ENCODE measurements at places on chromosomes 4 and X.

- no peak for DNase-seq
Measured at GRCh38 chrX:105869701-105870100, 47.4 kb downstream of the NRK start.

GRCh38 chrX:153628129-153628528 lies 18.9 kb upstream of the DUSP9 start:
- no peak for DNase-seq

DNA sequence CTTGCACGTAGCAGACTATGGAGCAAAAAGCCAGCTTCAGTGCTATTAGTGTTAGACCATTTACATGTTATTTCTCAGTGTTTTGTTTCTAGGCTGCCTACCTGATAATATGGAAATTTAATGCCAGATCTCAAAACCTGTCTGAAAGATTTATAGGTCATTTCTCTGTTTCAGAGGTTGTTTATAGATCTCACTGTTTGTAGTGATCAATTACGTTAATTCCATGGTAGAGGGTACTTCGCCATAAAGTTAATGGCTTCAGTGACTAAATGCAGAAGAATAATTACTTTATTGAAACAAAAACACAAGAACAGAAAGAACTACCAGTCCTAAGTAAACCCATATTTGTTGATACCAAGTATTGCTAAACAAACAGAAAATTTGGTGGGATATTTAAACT lies 420.8 kb downstream of the ARHGAP24 start:
- no peak for DNase-seq

- peak; percentile 23 for DNase-seq
Measured at GRCh38 chrX:51893931-51894696, 691 bp downstream of the MAGED1 start.

DNA sequence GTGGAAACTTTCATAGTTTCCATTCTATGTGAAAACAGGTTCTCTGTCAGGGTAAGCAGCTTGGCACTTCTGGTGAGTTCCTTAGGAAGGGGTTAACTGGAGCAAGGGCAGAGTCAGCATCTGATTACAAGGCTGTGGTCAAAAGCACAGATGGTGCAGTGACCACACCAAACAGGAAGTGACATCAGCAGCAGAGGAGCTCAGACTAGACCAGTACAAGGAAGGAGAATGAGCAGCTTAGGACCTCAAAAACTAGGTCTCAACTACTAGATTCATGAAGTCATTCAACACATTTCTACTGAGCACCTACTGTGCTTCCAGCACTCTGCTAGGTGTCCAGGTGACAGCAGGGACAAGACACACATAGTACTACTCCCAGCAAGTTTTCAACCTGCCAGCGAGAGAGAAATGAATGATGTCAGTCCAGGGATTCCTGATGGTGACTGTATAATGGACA lies 130.2 kb downstream of the AMELX start:
- no peak for DNase-seq

DNA sequence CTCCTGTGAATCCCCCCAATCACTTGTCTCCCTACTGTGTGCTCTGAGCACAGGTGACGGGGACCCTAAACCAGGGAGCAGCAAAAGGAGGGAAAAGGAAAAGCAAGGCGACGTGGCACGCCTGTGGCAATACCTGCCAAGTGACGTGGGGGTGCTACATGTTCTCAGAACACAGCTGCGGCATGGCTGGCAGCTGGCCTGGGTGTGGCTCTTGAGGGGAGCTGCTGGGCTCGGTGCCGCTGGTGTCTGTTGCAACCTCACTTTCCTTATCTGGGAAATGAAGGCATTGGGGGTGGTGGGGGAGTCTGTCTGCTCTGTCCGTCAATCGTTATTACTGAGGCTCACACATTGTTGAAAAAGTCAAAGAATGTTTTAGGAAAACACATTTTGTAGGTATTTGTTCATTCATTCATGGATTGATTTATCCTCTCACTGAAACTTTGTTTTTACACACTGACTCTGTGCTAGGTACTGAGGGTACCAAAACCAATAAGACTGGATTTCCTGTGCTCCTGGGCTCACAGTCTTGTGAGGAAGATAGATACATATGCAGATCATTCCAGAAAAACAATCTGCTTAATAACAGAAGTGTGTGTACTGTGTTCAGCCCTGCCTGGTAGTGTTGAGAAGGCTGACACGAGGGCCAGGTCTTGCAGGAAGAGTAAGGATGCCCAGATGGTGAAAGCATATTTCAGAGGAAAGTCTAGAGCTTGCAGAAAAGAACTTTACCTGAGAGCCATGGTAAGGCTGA lies 217.6 kb downstream of the PTTG2 start:
- no peak for DNase-seq

- no peak for DNase-seq
Measured at GRCh38 chr4:78613522-78614321, 62.2 kb downstream of the ANXA3 start.

- no peak for DNase-seq
Measured at GRCh38 chrX:20354505-20354904, 87.8 kb upstream of the RPS6KA3 start.

DNA sequence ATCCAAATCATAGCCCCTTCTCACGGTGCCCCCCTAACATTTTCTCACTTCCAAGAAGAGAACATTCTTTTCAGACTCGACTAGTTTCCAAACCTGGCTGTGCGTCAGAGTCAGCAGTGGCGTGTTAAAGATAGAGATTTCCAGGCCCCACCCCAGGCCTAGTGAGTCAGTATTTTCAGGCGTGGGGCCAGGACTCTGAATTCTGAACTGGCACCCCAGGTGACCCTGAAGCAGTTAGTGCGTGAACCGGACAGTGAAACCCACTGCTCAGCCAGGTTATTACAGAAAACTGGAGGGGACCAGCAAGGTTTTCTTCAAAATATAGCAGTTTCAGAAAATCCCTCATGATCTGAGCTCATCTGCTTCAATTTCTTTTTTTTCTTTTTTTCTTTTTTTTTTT lies 35.0 kb upstream of the BCOR start:
- no peak for DNase-seq

DNA sequence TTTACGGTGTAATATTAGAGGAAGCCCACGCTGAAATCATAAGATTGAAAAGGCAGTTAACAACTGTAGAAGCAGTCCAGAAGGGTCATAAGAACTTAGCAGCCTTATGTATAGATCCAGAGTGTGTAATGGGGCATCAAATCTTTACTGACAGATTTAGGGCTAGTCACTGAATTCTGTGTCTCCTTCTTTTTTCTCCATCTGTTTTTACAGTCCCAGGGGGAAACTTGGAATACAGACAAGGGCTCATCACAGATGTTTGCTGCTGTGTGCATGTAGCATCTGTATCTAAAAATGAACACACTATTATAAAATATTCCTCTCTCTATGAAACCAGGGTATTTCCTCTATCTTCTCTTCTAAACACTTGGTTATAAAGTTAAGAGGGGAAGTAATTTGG lies 43.9 kb downstream of the CYSLTR1 start:
- DNase-seq: no peak

- DNase-seq: no peak
Measured at GRCh38 chrX:74535408-74536151, 78.8 kb downstream of the RLIM start.

DNA sequence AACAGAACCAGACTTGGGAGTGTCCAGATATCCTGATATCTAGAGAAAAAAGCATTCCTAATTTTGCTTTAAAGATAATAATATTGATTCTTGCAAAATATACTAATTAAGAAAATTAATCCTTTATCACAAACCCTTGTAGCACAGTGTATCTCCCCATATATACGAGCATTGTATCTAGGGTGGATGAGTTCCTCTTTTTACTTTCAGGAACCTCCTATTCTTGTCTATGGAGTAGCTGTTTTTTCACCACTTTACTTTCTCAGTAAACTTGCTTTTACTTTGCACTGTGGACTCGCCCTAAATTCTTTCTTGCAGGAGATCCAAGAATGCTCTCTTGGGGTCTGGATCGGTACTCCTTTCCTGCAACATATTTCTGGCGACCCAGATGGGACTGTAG lies 103.9 kb downstream of the GLUD2 start:
- no peak for DNase-seq

DNA sequence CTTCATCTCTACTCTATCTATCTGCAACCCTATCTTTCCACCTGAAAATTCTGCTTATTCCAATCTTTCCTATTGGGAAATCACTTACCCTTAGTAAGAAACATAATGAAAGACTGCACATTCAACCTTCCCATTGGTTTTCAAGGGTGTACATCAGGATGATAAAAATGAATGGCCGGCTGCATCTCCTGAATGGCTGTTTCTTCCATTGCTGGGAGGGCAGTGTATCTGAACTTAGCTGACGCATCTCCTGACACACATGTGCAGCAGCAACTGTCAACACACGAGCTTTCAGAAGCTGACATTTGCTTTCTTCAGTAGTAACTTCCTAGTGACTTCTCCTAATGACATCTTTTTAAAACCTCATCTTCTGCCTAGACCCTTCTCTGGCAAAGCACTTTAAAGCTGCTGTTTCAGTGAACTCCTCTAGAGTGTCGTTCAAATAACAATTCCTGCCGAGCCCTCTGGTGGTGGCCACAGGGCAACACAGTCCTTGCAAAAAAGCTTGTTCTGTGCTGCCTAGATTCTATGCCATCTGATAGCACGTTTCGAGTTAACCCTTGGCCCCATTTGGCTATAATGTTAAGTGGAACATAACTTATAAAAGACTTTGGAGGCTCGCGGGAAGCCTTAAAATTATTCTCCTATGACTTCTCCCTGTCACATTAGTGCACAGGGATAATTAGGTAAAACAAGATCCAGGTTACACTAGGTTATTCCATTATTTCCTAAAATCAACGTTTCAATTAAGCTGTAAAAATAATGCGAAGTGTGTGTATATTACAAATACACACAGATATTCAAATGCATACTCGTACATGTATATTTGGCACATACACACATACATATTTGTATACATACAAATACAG lies 2340.7 kb downstream of the PCDH7 start:
- peak; percentile 51 for DNase-seq

DNA sequence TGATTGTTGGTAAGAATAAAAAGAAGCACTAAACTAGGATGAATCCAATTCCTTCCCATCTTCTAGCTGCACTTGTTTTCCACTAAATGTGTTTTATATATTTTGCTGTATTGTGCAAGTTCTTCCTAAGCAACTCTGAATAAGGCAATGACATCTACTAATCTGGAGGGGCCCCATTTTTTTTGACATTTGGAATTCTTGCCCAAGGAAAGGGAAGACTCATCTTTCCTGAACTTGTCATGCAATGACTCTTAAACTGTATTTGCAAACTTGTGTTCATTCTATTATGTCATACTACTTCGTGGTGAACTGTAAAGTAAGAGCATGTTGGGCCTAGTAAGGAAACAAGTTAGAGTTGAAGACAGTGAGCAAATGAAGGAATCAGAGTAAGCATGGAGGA lies 45.9 kb downstream of the FREM3 start:
- no peak for DNase-seq

DNA sequence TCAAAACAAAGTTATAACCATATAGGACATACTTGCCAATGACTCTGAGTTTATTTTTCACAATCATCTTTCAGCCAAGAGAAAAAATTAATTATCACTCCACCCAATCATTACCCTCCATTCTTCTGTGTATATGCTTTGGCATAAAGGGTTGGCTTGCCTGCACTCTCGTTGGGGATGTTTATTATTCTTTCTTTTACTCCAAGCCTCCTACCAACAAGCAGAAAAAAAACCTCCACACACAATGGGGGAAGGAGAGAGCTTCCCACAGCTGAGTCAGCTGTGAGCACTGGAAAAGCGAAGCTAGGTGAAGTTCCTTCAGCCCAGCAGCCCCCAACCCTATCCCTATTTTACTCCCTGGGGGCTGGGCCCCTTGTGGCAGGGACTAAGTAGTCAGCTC lies 1.5 kb downstream of the OPHN1 start:
- no peak for DNase-seq

All from neuronal stem cell (in vitro differentiated cells).